ENCODE measurements at places on chromosomes 2 and 18. TPM values are rescaled to one million over a fixed set of nuclear protein-coding genes. Genes with fewer than 3 reads are reported as not detected.

DNA sequence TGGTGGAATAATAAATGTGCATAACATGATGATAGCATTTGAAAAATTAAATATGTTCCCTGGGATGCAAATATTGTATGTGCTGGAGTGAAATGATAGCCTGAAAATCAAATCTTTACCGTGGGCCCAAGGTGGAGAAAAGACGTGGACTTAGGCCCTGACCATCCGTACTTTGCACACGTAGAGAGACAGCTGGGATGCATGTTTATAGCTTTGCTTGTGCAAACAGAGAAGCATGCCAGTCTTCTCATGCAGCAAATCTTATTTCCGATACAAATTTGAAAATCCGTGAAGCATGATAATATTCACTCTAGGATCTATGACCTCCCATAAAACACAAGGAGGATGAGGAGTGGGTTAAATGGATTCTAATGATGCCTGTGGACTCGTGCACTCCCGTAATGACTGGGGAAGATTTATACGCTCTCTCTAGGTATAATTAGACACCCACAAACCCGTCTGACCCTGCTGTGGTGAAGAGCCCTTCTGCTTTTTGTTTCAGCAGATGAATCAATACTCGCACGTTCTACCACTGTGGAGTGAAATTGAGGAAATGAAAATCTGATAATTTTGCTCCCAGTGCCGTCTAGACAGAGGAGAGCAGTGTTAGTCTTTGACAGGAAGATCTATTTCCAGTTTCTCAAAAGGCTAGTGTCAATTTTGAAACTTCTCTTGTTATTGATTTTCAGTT lies 810.3 kb upstream of the SALL3 start:
- no peak for DNase-seq

The TSPYL6 gene
- polyA plus RNA-seq = 53.9 TPM

The DSEL gene
- polyA plus RNA-seq = 2.7 TPM

The BCL11A gene
- polyA plus RNA-seq = 5.1 TPM

GRCh38 chr2:134402410-134402809 lies 148.5 kb downstream of the MGAT5 start:
- DNase-seq = peak; percentile 41

DNA sequence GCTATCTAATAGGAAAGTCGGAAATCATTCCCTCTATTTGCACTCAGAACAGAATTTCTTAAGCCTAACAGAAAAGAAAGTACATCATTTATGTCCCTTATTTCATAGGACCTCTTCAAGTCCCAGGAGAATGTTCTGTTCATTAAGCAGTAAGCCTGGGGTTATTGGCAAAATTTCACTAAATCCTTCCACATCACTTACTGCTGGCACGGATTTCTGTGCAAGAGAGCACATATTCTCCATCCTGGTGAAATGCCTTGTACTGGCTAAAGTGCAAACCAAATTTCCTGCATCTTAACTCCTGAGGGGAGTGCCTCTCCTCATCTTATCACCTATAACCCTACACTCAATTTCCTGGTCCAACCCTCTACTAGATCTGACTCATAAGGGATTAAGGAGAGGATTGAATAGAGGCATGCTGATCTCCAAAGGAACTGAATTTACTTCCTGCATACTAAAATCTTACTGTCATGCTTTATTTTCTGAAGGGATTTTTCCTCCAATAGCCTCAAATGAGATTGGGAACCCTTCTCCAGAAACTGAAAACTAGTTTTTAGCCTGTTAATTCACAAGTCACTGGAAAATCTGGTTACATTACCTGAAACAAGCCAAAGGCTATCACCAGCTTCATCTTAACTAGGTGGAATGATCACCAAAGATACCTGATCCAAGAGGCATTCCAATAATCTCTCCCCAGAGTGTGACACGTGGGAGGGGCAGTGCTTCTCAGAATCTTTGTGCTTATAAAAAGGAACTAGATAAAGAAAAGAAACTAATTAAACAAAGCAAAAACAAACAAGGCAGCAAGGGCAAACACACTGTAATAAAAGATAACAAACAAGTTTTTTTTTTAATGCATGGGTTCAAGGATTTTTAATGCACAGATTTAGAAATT lies 311.1 kb downstream of the NR4A2 start:
- DNase-seq = peak; percentile 24
